ENCODE measurements at places on chromosomes 12 and 14.

DNA sequence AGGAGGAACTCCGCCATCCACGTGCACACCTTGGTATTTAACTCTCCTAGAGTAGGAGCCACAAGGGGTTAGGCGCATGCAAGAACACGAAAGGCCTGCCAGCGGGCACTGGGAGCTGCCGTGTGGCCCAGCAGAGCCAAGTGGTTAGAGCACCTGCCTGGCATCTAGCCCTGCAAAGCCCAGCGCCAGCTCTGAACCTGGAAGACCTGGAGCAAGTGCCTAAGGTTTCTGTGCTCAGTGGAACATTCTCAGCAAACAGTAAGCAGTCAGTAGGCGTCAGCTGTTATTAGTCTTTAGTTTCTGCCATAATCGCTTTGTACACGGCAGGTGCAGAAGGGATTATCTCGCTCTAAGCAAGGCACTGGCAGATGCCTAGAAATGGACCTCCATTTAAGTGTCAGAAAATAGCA is 55.4 kb downstream of the SETD3 start:
- DNase-seq: no peak

DNA sequence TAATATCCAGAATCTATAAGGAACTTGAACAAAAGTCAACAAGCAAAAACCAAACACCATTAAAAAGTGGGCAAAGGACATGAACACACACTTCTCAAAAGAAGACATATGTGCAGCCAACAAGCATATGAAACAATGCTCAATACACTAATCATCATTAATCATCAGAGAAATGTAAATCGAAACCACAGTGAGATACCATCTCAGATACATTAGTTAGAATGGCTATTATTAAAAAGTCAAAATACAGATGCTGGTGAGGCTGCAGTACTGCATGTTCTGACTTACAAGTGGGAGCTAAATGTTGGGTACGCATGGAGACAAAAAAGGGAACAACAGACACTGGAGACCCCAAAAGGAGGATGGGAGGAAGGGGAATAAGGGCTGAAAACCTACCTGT is 67.1 kb downstream of the BLTP3B start:
- no peak for DNase-seq

- DNase-seq: no peak
These were observed 12.8 kb upstream of the BEGAIN start for GRCh38 chr14:100599981-100600380.

DNA sequence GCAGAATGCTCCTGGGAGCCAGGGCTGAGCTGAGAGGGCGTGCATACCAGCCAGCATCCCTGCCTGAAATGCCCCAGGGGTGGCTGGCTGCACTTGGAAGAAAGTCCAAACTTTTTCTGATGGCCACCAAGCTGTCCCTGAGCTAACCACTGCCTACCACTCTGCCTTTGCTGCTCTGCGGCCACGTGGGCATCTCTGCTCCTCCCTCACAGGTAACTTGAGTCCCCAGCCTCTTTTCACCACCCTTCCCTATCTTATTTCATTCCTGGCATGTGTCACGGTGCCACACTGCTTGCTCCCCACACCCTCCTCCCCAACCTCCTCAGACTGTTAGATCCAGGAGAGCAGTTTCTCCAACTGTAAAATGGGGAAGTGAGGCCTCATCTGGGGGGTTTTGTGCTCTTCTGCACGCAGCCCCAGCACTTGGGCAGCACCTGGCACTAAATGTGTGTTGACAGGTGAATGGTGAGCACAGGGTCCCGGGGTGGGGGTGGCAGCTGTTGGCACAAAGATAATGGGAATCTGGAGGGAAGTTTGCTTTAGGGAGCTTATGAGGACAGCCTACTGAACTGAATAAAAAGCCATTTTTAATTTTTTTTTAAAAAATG is 113.0 kb downstream of the GLT1D1 start:
- no peak for DNase-seq

GRCh38 chr12:49733219-49734017 is 7.9 kb upstream of the TMBIM6 start:
- no peak for DNase-seq

DNA sequence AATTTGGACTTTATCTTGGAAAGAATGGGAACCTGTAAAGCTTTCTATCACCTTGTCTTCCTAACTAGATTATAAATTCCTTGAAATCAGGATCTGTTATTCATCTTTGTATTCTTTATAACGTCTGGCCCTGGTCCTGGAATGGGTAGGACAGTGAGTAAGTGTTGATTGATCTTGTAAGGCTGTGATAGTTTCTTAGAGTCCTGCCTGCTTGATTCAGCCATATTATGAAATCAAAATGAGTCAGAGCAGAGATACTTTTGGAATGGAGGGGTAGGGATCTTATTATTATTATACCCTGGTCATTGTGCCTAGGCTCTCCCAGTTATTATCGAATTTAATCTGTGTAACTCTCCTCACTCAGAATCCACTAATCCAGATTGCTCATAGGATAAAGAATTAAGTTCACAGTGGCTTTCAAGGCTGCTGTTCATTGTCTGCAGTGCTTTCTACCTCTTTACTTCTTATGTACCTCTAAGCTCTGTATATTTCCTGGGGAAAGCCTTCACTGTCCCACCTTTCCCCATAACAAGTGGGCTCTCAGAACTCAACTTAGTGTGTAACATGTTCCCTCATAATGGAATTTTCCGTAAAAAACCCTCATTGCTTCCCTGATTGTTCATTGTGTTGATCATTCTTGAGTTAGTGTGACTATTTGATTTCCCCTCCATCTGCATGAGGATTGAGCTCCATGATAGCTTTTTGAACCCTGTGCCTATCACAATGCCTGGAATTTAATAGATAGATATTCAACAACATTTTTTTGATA is 93.3 kb downstream of the DAAM1 start:
- DNase-seq: no peak

DNA sequence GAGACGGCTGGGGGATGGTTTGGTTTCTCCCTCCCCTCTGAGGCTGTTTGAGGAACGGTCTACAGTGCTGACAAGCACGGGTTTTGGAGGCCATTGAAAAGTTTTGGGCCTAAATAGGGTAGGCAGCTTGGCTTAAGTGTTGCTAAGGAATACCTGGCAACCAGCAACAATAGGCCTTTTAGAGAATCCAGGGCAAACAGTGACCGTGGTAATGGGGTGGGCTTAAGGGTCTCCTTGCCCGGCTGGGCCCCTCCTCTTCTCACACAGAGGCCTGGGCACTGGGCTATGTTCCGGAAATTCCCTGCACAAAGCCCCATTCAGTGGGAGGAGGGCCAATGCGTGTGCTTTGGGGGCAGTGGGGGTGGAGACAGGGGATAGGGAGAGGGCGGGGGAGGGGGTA is 55.4 kb downstream of the ASCL1 start:
- no peak for DNase-seq

- DNase-seq: no peak
These were observed 20.2 kb downstream of the OR4N2 start for GRCh38 chr14:19823765-19824164.

- DNase-seq: no peak
These were observed 506 bp upstream of the TBX5 start for GRCh38 chr12:114406316-114406983.

DNA sequence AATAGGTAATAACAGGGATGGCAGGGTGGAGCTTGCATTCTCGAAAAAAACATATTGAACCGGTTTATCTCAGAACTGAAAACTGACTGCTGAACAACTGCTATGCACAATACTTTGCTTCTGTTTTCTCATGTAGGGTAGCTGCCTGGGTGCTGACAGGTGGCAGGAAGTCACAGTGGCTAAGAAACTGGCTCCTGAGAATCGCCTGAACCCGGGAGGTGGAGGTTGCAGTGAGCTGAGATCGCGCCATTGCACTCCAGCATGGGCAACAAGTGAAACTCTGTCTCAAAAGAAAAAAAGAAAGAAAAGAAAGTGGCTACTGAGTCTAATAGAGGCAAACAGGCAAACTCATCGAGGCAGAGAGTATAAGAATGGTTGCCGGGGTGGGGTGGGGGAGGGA is 113.1 kb downstream of the CCDC60 start:
- no peak for DNase-seq

DNA sequence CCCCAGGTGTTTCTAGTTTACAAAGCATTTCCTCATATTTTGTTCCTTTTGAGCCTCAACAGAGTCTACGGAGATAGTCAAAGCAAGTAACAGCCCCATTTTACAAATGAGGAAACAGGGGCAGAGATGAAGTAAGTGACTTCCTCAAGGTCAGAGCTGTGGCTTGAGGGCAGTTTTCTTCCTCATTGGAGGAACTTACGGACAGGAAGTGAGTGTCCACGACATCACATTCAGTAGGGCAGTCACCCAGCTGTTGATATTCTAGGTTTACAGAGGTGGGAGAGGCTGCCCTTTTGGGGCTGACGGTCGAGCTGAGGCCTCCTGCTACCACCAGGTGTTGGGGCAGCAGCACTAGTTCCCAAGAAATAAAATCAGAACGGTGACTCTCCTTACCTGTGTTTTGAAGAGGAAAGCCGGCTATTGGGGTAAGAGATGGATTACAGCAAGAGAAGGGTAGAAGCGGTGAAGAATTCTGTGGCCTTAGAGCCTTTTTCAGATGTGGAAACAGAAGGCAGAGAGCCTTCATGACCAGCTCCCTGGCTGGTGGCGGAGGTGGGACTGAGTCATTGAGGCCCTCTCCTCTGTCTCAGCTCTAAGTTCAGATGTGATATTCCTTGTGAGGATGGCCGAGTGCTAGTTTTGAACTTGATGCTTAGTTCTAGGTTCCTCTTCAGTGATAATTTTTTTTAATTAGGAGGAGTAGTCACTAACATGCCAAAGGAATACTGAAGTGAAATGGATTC is 41.7 kb downstream of the SUSD6 start:
- no peak for DNase-seq

DNA sequence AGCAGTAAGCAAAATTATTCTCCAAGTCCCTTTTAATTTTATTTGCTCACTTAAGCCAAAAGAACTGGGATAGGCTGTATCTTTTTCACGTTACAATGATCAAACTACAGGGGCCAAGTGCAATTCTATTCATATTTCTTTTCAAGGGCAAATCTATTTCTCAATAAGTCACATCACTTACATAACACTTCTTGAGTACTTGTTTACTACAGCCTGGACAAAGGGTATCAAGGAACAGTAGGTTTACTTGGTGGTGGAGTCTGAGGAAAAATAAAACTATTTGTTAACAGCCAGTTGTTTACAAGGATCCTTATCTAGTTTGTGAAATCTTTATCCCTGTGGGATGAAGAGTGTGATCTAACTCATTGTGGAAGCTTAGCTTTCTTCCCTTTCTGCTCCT is 72.1 kb downstream of the PDE3A start:
- DNase-seq: no peak

GRCh38 chr14:73325630-73326299 is 88.5 kb downstream of the PAPLN start:
- no peak for DNase-seq

GRCh38 chr12:76329159-76329558 is 19.1 kb downstream of the BBS10 start:
- no peak for DNase-seq

DNA sequence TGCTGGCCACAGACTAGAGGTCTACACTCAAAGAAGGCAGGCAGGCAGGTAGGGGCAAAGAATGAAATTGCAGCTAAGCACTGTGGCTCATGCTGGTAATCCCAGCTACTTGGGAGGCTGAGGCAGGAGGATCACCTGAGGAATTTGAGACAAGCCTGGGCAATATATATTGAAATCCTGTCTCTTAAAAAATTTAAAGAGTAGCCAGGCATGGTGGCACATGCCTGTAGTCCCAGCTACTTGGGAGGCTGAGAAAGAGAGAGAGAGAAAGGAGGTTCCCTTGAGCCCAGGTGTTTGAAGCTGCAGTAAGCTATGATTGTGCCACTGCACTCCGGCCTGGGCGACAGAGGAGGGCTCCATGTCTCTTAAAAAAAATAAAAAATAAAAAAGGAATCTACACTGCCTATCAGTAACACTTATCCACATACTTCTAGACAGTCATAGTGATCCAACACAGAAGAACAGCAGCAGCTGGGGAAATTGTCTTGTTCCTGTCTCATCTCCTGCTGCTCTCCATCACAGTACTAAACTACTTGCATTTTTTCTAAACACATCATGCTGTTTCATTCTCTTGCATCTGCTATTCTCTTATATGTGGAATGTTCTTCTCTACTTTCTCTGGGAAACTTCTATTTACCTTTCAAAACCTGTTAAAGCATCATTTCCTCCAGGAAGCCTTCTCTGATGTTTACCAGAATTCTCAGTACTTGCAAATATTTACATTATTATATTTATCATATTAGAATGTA is 57.2 kb downstream of the ATF7 start:
- DNase-seq: no peak

- DNase-seq: no peak
These were observed 27.9 kb downstream of the SMUG1 start for GRCh38 chr12:54160769-54161480.

GRCh38 chr14:34498684-34499412 is 36.8 kb upstream of the SPTSSA start:
- DNase-seq: no peak

GRCh38 chr14:78644824-78645559 is 474.8 kb downstream of the NRXN3 start:
- DNase-seq: no peak

DNA sequence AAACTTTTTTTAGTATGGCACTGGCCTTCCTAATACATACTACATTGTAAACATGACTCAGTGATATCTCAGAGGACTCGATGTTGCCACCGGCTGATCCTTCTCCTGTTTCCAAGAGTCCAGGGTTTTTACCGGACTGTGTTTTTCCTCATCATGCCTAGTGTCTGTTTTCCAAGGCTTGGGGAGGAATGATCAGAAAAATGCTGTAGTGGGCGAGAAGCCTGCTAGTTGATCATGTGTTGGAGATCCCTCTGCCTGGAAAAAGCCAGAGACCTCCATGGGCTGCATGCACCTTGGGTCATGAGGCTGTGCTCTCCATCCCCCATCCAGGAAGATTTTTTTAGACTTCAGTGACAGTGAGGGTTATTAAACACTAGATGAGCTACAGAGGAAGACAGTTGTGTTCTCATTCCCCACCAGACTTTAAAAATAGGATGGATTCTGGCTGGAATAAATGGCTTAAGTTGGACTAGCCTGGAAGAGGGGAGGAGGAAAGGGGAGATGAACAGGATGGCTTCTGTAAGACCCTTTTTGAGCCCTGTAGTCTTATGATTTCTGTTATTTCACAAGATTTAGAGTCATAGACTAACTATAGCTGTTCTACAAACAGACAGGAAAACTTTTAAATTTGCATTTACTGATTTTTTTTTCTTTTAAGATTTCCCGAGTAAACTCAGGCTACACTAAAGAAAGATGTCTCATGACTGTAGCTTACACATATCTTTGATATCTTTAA is 145.7 kb downstream of the SAMD4A start:
- DNase-seq: no peak

DNA sequence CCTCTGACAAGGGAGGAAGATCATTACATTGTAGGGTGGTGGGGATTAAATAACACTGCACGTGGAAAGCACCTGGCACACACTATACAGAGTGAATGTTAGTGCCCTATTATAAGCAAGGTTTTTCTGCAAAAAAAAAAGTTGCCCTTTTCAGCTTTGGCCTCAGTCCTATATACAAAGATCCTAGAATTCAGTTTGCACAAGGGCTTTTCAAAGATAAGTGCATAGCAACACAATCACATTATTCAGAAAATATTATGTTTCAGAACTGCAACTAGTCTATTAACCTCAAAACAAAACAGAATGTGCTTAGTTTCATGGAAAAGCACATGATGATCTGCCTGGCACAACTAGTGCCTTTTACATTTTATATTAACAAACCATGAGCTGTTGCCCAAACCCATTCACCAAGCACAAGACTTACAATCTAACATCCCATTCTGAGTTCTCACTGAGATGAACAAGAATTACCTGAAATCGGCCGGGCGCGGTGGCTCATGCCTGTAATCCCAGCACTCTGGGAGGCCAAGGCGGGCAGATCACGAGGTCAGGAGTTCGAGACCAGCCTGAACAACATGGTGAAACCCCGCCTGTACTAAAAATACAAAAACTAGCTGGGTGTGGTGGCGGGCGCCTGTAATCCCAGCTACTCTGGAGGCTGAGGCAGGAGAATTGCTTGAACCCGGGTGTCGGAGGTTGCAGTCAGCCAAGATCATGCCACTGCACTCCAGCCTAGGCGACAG is 1.8 kb downstream of the TM7SF3 start:
- no peak for DNase-seq

All from stimulated activated CD4-positive, alpha-beta T cell treated with anti-CD3 and anti-CD28 coated beads, Interleukin-12 subunit alpha, Interleukin-12 subunit beta, amount 100 ng/mL, for 24 hours (primary cell).